ENCODE measurements at places on chromosomes 5 and 9.

DNA sequence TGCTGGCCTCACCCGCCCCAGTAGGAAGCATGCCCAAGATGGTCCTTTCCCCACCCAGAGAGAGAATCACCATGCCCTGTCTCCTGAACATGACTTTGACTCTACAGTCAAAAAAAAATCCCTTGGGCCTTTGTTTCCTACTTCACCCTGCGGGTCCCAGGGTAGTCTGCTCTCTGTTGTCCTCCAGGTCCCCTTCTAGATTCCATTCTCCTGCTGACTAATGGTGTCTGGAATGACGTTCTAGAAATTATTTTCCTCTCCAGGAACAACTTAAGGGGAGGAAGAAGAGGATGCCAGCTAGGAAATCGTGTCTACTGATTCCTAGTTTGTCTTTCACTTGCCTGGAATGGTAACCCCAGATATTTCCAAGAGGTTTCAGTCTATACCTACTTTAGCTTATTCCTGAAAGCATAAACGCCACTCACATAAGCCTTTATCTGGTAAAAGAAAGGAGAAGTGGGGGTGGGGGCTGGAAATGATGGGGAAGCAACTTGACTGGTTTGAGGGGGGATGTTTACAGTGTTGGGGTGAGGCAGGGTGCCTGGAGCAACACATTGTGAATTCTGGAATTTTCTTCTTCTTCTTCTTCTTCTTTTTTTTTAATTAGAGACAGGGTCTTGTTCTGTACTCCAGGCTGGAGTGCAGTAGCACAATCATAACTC lies 93.9 kb downstream of the SNX18 start:
- no peak for DNase-seq

GRCh38 chr5:170511551-170512258 lies 7.9 kb downstream of the KCNIP1 start:
- DNase-seq: no peak

DNA sequence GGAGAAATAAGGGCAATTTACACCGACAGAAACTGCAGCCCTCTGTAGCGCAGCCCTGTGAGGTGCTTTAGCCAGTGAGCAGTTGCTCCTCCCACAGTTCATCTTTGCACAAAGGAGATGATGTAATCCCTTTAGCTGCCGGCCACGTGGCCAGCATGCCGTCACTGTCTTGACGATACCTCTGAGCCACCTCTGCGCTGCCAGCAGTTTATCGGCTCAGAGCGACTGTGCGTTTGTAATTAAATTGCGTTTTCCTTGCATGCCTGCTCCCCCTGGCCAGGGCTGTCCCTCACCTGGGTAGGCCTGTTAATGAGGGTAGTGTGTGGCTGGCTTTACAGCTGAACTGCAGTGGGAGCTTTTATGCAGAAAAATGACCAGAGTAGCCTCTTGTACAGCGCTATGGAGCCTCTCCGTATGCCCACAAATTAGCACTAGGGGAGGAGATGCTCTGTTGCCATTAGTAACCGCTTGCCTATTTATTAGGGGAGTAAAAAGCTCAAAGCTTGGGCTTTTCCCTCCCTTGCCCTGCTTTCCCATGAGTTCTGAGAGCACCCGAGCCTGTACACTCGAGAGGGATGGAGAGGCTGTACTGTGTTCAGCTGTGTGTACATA lies 107.0 kb downstream of the TRIO start:
- no peak for DNase-seq

- no peak for DNase-seq
Measured at GRCh38 chr5:44538797-44539601, 149.8 kb upstream of the FGF10 start.

- no peak for DNase-seq
Measured at GRCh38 chr5:76705574-76705973, 10.4 kb upstream of the F2R start.

- no peak for DNase-seq
Measured at GRCh38 chr5:31362931-31363568, 168.8 kb downstream of the DROSHA start.

DNA sequence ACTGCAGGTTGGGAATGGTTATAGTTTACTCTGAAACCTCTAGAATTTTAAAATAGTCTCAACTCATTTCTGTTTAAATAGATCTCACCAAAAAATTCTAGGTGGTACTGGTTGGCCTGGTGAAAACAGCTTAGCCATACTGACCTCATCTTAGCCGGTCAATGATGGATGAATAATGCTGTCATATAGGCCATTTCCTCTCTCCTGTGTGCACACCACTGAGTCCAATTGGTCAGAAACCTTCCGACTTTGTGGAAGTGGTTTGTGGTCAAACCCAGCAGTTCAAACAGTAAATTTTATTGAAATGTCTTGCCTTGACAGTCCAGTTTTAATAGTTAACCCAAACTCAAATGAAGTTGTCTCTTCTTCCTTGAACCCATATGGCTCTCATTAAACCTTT lies 98.6 kb downstream of the GIN1 start:
- no peak for DNase-seq

DNA sequence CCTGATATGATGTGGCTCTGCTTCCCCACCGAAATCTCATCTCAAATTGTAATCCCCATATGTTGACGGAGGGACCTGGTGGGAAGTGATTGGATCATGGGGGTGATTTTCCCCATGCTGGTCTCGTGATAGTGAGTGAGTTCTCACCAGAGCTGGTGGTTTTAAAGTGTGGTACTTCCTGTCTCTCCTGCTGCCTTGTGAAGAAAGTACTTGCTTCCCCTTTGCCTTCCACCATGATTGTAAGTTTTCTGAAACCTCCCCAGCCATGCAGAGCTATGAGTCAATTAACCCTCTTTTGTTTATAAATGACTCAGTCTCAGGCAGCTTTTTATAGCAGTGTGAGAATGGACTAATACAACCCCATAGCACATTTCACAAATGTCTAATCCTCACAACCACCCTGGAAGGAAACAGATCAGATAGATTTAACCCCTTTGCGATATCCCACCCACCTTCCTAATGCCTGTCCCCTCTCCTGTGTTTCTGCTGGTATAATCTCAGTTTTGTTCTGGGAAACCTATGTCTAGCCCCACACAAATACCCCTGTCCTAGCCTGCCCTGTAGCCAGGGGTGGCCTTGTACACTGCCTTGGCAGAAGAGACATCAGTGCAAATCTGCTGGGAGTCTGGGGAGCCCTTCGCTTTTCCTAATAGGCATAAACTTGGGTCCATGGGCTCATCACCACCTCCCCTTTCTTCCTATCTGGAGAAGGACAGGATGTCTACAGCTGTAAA lies 157.0 kb upstream of the RAI14 start:
- DNase-seq: no peak

- DNase-seq: no peak
Measured at GRCh38 chr9:32671333-32671732, 35.9 kb upstream of the TAF1L start.

DNA sequence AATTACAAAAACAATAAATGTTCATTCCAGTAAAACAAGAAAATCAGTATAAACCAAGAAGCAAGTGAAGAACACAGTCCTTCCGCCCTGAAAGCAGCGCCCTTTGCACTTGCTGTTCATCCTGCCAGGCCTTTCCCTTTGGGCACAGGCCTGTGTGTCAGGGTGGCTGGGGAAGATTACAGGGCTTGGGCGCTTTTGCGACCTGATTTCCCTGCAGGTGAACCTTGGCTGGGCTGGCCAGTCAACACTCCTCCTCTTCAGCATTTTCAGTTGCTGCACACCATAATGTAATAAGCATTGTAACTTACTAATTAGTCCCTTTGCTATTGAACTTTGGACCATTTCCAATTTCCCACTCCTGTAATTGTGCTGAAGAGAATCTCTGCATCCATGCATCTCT lies 38.6 kb upstream of the TDRD7 start:
- no peak for DNase-seq

GRCh38 chr5:143205386-143205785 lies 198.1 kb downstream of the NR3C1 start:
- DNase-seq: no peak

DNA sequence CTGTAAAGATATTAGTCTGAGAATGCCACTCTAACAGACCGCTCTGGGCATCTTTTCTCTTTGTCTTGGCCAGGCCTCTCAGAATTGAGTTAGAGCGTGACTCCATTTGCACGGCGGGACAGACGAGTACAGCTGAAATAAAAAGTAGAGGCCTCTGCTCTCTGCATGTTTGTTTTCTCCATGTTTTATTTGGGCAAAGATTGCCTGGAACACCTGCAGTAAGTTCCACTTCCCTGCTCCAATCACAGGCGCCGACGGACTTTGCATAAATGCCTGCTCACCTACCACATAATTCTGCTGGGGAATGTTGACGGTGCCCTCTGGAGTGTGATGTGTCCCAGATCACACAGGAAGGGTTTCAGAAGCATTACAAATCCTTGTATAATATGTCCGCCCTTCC lies 10.6 kb downstream of the SPOCK1 start:
- no peak for DNase-seq

DNA sequence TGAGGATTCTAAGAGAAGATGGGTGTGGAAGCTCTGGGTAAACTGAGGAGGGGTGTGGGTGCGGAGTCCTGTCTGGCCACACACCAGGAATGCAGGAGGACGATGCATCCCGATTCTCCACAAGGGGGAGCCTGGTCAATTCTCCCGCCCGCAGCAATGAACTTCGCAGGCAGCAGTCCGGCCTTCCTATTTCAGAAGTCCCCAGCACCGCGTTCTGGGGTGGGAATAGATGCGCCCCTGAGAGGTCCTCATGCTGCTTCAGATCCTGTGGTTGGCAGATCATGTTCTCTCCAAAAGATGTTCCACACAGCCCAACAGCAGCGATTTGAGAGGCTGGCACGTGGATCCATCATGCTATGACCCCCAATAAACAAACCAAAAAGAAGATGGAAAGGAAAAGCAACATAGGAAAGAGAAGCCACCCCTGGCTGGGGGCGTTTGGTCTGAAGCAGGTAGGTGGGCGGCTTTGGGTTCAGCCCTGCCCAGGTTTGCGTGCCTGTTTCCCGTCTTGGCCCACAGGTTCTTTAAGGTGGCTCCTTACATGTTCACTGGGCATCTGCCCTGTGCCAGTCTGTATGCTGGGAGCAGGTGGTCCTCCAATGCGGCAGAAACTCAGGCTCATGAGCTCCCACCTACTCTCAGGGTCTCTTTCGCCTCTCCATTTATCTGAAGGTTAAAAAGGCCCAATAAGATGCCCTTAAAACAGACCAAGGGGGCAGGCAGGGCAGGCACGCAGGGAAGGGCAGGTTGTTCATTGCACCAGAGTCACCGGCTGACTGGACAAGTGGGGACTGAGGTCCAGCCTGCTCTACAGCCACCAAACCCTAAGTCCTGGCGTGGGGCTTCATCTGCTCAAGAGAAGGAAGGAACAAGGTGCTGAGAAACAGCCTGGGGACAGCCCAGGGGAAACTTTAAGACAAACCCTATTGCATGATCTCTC lies 171.6 kb downstream of the PAX5 start:
- no peak for DNase-seq

DNA sequence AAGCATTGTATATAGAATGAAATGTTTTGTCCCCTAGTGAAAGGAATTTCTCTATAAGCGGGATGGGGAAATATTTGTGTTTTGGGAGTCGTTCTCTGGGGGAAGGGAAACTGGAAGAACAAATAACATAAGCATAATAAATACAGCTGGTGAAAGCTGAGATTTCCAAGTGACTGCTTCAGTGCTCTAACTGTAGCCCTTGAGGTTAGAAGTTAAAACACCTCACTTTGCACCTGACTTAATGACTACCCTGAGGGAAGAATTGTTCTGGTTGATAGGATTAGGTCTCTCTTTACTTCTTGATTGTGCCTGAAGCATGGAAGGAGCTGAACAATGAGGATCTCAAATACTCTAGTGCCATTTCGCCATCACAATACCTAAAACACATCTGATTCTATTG lies 307.4 kb downstream of the MAN2A1 start:
- DNase-seq: no peak

DNA sequence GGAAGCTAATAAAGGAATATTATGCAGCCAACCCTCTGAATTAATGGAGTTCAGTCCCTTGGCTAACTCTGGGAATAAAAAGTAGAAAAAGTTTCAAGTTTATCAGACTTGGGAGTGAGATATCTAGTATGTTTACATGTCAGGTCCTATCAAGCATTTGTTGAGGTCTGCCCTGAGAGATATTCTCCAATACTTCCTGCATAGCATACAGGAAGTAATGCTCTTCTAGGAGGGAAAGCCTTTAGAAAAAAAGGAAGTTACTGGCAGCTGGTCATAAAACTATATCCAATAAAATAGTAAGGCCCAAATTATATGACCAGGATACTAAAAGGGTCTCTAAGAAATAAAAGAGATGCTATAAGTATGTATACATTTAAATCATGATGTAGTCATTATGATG lies 594.1 kb upstream of the FTMT start:
- no peak for DNase-seq

- no peak for DNase-seq
Measured at GRCh38 chr9:122815544-122815943, 12.8 kb downstream of the PDCL start.

DNA sequence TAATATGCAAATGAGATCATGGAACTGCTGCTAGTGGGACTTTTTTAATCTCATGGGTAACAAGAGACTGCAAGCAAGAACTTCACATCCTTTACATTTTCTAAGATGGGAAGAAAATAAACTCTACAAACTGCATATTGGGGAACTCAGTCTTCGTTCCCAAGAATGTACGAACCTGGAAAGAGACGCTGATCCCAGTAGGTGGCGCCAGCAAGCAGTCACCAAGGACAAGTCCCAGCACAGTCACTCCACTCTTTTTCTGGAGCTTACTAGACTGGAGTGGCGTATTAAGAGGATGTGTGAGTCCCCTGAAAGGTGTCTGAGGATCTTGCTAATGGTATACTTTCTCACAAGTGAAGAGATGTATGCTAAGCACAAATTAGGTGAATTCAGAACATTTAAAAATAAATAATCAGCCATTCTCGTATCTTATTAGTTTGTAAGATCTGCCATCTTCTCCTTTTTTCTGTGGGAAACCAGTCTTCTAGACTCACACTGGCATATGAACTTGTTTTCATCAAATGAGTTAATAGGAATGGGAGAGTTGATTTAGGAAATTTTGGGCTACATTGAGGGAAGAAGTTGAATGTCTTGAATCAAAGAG lies 16.0 kb upstream of the PUM3 start:
- DNase-seq: no peak

DNA sequence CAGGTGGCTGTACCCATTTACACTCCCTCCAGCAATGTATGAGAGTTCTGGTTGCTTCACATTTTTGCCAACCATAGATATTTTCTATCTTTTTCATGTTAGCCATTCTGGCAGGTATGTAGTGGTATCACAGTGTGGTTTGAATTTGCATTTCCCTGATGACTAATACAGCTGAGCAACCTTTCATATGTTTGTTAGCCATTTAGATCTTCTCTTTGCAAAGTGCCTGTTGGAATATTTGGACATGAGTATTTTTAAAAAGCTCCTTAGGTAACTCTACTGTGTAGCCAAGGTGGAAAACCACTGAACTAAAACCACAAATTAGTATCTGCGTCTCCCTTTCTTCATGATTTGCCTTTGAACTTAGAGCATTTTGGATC lies 31.9 kb downstream of the IRF1 start:
- no peak for DNase-seq

Measured in activated naive CD4-positive, alpha-beta T cell (primary cell).